ENCODE measurements at places on chromosomes 7 and 10.

GRCh38 chr7:91876391-91877133 lies 3.9 kb downstream of the MTERF1 start:
- no peak for DNase-seq

DNA sequence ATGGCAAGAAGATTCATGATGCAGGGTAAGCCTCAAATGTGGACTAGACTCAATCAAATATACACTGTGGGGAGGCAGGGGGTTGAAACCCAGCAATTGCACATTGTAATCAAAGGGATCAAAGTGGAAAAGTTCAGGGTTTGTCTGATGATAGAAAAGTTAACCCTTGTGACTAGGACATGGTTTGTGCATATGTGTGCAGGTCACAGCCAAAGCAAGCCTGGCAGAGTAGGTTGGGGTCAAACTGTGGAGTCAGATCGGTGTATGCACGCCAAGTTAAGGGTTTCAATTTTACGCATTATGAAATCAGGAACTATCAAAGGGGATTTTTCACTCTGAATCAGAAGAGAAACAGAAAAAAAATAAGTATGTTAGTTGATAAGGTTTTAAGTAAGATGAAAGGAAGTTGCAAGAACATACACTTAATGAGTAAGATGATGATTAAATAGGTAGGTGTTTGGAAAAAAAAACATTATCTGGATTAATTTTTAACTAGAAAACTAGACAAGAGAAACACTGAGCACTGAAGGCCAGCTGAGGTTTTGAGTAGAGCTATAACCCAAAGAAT lies 188.3 kb downstream of the DGKB start:
- no peak for DNase-seq

- DNase-seq = no peak
Measured at GRCh38 chr7:34157137-34157536, 251.8 kb downstream of the BMPER start.

GRCh38 chr7:113279256-113279655 lies 160.9 kb upstream of the SMIM30 start:
- no peak for DNase-seq

DNA sequence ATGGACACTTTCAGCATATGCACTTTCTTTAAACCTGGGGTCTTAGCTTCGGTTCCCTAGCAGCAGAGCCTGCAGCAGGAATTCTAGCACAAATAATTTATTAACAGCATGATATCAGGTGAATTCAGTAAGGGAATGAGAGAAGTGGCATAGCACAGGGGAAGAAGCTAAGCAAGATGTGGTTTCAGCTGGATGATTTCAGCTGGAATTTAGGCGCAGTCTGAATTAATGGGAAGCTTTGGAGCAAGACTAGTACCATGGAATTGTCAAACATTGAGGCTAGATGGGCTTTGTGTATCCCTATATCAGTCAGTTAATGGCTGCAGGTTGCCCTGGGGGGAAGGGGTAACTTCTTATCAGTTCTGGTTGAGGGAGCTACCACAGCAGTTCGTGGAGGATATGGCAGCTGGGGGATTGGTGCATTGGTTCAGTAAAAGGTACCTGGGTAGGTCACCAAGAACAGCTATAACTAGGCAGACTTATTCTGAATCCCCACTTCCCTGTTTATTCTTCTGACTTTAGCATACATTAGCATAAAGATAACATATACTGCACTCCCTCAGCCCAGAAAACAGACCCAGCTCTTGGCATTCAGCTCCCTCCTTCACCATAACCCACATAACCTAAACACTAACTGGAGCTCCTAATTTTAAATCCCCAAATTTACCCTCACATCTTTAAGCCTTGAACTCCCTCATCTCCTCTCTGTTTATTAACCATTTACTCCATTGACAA lies 46.8 kb upstream of the NAMPT start:
- DNase-seq = no peak

- DNase-seq = no peak
Measured at GRCh38 chr10:1706711-1707110, 30.6 kb downstream of the ADARB2 start.

DNA sequence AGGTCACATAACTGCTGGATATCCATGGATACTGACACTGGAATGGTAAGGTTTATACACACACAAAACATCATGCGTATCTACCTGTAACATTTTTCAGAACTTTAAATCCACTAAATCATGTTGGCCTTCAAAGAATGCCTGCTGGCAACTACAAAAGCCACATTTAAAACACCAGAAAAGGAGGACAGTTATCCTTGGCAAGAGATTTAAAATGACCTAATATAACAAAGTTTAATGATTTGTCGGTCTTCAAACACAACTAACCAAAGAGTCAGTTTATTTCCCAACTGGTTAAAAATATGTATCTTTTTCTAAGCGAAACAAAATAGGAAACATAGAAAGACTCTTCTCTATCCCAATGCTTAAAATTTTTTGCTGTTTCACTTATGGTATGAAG lies 24.0 kb downstream of the WAPL start:
- no peak for DNase-seq

GRCh38 chr7:111071556-111071955 lies 19.4 kb upstream of the LRRN3 start:
- DNase-seq = no peak

DNA sequence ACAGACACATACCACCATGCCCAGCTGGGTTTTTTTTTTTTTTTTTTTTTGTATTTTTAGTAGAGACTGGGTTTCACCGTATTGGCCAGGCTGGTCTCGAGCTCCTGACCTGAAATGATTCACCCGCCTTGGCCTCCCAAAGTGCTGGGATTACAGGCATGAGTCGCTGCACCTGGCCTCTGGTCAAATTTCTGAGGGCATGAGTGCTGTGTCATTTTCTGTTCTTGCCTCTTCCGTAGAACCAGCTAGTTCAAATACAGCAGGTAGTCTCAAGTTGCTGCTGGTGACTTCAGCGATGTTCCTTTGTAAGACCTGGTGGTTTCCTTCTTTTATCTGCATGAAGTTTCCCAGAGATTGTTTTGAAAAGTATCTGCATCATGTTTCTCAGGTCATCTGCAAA lies 134.8 kb upstream of the SHH start:
- no peak for DNase-seq

DNA sequence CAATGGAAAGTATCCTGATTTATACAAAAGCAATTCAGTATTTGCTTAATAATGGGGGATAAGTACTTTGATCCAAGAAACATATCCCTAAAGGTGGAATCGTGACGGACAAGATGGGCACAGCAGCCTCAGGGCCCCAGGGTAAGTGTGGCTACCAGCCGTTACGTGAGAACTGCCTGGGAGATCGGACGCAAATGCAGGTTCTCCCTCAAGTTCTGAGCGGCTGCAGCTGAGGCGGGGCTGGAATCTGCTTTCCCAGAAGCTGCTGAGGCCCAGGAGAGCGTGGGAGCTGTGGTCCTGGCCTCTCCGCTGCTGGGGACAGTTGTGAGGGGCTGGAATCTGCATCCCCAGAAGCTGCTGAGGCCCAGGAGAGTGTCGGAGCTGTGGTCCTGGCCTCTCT lies 13.5 kb downstream of the FOXL3 start:
- no peak for DNase-seq

DNA sequence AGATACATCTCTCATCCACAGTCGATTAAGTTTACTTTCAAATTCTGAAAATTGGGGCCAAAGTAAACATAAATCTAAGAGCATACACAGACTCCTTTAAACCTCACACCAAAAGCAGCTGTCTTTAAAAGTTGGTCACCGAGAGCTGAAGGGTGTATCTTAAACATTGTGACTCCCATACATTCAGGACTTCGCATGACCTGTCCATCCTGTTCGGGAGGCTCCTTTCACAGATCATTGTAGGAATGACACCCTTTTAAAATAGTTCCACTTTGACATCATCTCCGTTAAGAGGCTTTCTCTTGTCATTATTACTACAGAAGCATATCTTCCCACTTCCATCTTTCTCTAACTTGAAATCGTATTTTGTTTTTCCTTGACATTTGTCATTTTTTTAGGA lies 440.0 kb downstream of the DNAJB9 start:
- DNase-seq = no peak

GRCh38 chr10:129030996-129031843 lies 435.8 kb upstream of the MGMT start:
- DNase-seq = no peak

DNA sequence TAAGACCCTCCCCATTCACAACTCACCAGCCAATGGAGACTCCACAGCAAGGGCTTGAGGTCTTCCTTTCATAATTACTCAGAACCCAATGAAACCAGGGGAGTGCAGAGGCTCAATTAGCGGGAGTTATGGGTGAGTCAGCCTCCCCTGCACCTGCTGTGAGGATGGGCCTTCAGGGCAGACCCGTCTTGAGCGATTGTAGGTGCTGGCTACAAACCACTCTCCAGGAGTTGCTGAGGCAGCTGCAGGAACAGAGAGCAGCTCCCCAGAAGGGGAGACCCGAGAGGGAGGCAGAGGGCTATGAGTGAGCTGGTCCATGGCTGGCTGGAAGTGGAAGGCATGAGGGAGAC lies 58.5 kb upstream of the SORCS3 start:
- no peak for DNase-seq

DNA sequence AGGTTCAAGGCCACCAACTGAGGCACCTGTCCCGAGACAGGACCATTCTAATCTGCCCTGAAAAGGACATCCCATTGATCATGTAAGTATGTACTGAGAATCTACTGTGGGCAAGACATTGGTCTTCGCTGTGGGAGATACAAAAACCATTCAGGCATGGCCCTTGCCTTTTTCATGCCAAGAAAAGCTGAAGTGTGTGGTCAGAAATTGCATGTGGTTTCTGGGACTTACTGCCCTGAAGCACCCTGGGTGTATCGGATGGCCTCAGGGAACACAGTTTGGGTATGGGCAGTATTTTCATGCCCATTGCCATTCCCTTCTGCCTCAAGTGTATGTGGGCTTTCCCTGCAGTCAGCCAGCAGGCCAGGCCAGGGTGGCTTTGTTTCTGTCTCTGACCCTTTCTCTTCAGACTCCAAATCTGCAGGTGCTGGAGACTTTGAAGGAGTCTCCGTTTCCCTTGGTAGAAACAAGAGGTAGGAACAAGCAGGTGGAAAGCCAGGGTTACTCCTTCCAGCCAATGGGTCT lies 285.7 kb downstream of the ZEB1 start:
- no peak for DNase-seq

- DNase-seq = no peak
Measured at GRCh38 chr7:143391462-143392404, 10.6 kb downstream of the ZYX start.

GRCh38 chr10:69815104-69815503 lies 13.4 kb downstream of the COL13A1 start:
- no peak for DNase-seq

DNA sequence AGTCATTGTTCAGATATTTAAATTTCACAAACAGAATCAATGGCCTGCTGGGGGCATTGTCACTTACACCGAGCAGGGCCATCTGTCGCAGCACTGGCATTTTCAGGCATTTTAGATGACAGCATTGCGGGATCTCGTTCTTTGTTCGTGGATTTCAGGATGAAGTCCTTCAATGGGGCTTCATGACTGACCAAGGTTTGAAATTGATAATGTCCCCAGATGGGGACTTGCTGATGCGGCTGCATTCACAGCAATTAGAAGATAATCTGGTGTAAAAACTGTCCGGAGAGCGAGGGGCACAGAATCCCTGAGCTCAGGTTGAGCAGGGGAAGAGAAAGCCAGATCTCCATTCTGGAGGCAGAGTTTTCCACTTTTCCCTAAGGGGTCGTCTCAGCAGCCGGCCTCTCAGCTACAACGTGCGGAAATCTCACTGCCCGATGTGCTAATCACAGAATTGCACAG lies 1.9 kb upstream of the C7orf33 start:
- DNase-seq = no peak

DNA sequence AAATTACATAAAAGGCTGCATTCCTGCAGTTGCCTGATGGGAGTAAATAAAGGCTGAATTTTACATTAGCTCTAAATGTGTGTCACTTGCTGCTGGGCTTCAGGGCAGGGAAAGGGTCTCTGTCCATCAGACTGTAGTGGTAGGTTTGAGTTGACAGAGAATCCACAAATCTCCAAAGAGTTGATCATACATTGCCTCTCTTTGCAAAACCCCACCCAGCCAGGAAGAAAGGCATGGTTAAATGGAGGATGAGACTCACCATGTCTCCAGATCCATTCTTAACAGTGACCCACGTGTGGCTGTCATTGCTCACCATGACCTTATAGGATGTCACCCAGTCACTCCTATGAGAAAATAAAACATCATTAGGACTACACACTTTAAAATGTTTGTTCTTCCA lies 92.8 kb downstream of the CPXM2 start:
- DNase-seq = no peak

DNA sequence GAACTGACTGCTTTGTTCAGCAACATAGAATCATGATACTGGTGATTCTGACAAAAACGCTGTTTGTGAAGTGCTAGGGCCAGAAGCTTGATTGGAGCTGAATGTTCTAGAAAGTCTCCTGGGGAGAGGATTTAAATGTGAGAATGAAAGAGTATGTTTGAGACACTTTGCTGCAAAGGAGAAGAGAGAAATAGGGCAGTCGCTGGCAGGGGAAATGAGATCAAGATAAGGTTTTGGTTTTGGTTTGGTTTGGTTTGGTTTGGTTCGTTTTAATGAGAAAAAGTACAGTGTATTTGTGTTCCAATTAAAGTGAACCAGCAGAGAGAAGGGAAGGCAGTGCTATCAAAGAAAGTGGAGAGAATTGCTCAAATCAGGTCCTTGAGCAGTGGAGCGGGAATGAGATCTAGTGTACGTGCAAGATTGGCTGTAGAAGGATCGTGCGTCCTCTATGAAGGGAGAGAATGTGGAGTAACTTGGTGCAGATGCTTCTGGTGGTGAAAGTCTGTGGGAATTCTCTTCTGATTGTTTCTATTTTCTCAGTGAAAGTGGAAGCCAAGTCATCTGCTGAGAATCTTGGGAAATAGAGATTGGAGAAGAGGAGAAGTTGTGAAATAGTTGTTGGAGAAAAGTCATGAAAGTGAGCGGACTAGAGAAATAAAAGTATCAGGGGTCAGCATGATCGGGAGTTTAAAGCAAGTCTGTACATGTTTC lies 270.5 kb downstream of the CCDC3 start:
- no peak for DNase-seq

GRCh38 chr10:78292982-78293865 lies 259.6 kb downstream of the RPS24 start:
- DNase-seq = no peak

DNA sequence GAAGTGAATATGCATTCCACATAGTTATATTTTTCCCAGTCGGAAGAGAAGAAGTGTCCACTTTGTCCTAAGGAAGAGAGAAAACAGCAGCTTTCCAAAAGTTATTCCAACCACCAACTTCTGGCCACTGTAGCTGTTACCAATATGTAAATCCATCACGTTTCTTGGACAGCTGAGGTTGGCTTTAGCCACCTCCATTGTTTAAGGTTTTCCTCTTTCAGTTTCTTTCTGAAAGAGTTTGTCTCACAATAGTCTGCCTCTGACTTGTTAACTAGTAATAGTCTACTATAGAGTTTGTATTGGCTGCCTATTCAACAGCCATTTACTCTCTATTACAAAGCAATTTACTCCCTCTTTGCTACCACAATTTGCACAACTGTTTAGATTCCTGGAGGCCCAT lies 457.6 kb upstream of the LRRN3 start:
- no peak for DNase-seq

DNA sequence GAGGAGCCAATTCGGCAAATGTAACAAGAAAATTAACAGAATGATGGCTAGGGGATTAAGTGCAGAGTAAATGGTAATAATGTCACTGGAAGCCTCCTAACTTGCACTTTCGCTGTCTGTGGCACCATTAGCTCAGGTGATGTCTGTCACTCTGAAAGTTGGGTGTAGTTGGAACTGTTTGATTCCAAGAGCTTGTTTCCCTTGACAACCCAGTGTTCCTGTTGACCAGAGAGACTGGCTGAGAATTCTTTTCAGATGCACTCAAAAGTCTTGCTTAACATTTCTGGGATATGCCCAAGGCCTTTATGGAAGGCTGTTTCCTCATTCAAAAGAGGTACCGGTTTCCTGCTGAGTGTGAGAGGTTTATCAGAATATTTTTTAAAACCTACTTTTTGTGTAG lies 49.6 kb downstream of the PLPP4 start:
- DNase-seq = no peak

All from stimulated activated CD8-positive, alpha-beta memory T cell treated with anti-CD3 and anti-CD28 coated beads, Interleukin-2, amount 100 ng/mL, for 1 hour (primary cell).